Right ventricle myocardium inferior (tissue), 1 donor: ENCODE measurements at places on chromosomes 1 and 21. TPM values are rescaled to one million over a fixed set of nuclear protein-coding genes. Genes with fewer than 3 reads are reported as not detected.

DNA sequence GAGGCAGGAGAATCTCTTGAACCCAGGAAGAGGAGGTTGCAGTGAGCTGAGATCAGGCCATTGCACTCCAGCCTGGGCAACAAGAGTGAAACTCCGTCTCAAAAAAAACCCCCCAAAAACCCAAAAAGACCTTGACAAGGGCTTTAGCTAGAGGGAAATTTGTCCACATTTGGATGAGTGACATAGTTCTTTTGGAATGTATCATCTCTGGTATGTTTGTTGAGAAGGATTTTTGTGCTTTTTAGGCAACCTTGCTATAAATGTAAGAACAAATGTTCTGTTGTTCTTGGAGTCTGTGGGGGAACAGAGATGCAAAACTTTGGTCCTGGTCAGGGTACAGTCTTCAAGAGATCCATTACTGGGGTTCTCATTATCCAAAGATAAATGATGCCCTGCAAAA is 28.9 kb downstream of the INAVA start:
- DNase-seq: no peak

- no peak for DNase-seq
Measured at GRCh38 chr1:21840981-21841380, 28.9 kb downstream of the LDLRAD2 start.

- peak; percentile 20 for DNase-seq
Measured at GRCh38 chr1:17553975-17554700, 14.6 kb downstream of the ARHGEF10L start.

Gene CCDC181
- total RNA-seq: 0.65 TPM

Gene ZNF496
- total RNA-seq: 10.5 TPM

Gene ANKRD45
- 0.16 TPM for total RNA-seq
